ENCODE measurements at places on chromosomes 11 and 22.

GRCh38 chr22:26642465-26643417 lies 14.6 kb upstream of the MIAT start:
- DNase-seq: no peak

DNA sequence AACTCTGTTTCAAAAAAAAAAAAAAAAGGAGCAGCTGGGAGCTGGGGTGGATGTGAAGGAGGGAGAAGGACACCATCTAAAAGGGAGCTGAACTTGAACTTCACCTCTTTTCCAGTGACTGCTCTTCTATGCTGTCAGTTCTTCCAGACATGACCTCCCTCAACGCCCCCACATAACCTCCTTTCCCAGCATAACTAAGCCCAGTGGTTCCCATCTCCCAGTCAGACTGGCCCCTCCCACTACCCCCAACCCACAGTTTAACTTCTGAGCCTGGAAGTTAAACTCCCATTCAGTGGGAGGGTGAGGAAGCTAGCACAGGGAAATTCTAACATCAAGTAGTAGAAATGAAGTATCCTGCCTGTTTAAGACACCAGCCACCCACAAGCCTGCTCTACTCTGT lies 1.8 kb downstream of the ARHGAP1 start:
- DNase-seq: no peak

DNA sequence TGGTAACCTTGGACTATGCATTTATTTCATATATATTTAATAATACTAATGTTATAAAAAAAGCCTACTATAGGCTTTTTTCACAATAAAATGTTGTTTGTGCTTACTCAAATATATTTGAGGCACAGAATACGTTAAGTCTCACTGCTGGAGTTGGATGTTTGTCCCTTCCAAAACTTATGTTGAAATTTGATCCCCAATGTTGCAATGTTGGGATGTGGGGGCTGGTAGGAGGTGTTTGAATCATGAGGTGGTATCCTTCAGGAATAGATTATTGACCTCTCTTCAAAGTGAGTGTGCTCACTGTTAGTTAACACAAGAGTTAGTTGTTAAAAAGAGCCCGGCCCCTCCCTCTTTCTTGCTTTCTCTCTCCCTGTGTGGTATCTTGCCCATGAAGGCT lies 1295.9 kb downstream of the JRKL start:
- no peak for DNase-seq

GRCh38 chr22:27022896-27023361 lies 365.5 kb downstream of the MIAT start:
- DNase-seq: no peak

DNA sequence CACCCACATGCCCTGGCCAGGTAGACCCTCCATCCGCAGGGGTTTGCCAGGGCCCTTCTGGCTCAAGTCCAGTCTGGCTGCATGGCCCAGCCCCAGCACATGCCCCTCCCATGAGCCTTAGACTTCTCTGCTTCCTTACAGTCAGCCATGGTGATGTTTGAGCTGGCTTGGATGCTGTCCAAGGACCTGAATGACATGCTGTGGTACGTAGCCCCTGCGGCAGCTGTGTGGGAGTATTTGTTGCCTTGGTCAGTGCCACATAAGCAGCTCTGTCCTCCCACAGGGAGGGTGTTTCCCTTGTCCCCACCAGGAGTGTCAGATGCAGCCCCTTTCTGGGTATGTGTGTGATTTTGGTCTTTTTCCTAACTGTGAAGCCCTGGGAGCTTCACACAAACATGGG lies 17.5 kb downstream of the CDC45 start:
- no peak for DNase-seq

GRCh38 chr11:132311703-132312102 lies 941.3 kb downstream of the NTM start:
- DNase-seq: no peak

- DNase-seq: no peak
Observed at GRCh38 chr11:108206969-108207682, 15.3 kb downstream of the NPAT start.

- no peak for DNase-seq
Observed at GRCh38 chr11:118532852-118533768, 2.1 kb downstream of the TMEM25 start.

DNA sequence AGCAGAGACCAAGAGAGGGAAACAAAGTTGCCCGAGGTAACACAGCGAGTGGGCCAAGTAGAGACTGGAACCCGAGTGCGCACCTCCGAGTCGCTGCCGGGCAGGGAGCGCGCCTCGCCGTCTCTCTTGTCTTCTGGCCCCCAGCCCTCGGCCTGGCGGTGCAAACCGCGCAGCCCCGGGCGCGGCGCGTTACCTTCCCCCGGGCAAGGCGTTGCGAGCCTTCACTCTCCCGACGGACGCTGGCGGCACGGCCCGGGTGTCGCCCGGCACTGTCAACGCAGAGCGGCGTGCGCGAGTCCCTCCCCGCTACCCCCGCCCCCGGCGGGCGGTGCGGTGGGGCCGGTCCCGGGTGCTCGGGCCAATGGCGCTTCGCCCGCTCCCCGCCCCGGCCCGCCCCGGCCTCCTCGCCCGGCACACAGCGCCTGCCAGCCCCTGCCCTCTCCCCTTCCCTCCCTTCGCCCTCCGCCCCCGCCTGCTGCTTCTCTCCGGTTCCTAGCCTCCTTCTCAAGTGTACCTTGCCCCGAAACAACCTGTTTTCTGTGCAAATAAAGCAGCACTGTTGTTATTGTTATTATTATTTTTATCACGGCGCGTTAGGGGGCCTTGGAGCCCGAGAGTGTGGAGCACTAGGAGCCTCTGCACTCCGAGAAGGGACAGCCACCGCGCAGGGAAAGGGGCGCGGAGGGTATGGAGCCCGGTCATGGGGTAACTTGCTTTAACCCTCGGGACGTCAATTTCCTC lies at the start of gene SYTL2:
SYTL2 (minus strand) TSS at position 271 of the 741 bp plus-strand sequence. CDS start 53,416 bp downstream, outside the sequence.
- DNase-seq: peak; percentile 87

GRCh38 chr11:19632499-19632834 lies 80.2 kb upstream of the NAV2 start:
- no peak for DNase-seq

GRCh38 chr11:70608568-70609470 lies 210.5 kb downstream of the CTTN start:
- no peak for DNase-seq

GRCh38 chr11:19162951-19163505 lies 38.8 kb downstream of the CSRP3 start:
- DNase-seq: no peak

- DNase-seq: no peak
Observed at GRCh38 chr22:48477031-48477721, 1350.5 kb downstream of the BRD1 start.

GRCh38 chr11:122804796-122805195 lies 33.5 kb upstream of the CRTAM start:
- no peak for DNase-seq

DNA sequence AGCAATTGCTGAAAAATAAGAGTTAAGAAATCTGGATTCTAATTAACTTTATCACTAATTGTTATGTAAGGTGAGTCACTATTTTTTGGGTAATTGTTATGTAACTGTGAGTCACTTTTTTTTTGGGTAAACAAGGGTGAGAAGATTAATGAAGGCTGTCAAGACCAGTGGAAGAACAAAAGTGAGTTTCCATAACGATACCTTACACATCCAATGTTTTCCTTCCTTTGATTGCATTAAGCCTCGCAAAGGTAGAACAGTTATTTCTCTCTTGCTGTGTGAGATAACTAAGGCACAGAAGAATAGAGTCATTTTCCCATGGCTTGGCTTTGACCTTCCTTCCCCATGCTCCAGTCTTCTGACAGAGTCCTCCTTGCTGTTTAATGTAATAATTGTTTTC lies 374.7 kb downstream of the DDX10 start:
- DNase-seq: no peak

DNA sequence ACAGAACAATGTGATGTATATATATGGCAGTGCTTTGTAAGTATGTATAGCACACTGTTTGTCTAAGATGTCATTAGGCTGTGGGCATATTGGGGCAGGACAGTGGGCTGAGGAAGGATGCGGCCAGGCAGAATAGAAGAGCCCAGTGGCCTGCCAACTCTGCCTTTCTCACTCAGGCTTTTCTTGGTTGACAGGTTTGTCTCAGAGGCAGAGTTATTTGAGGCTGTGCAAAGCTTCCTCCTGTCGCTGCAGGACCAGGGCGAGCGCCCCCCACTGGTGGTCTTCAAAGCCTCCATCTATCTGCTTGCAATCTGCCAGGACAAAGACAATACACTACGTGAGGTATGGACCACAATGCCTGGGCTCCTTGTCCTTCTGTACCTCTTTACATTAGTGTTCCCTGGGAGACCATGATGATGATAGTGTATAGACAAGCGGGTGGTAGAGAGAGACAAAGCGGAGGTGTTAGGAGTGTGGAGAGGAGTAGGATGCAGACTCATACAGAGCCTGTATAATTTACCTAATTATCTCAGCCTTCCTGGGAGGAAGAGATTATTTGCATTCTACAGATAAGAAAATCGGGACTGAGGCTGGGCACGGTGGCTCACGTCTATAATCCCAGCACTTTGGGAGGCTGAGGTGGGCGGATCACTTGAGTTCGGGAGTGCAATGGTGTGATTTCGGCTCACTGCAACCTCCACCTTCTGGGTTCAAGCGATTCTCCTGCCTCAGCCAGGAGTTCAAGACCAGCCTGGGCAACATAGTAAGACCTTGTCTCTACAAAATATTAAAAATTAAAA lies 37.3 kb upstream of the CCDC134 start:
- peak; percentile 64 for DNase-seq

DNA sequence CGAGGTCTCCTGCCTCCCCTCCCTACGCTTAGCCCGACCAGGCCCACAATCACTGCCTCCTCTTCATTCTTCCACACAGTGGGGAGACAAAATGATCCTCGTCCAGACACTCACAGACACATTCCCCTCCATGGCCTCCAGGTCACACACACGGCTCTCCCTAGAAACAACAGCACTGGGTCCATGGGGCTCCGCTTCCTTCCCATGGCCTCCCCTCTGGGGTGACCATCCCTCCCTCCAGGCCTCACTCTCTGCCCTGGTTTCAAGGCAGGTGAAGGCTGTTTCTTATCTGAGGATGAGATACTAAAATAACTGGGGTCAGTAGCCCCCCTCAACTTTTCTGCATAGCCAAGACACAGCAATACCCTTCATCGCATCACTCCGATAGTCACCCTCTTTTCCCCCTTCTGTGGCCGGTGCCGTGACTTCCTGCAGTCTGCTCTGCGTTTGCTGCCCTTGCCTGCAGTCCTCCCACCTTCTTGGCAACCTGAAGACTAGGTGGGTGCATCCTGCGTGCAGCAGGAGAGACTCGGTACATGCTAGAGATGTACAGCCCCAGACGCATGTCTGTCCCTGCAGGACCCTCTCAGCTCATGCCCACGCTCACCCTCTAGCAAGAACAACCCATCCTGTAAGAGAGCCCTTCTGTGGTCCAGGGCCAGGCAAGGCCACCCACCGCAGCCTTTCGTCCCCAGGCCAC lies 55.8 kb downstream of the CD6 start:
- DNase-seq: no peak

DNA sequence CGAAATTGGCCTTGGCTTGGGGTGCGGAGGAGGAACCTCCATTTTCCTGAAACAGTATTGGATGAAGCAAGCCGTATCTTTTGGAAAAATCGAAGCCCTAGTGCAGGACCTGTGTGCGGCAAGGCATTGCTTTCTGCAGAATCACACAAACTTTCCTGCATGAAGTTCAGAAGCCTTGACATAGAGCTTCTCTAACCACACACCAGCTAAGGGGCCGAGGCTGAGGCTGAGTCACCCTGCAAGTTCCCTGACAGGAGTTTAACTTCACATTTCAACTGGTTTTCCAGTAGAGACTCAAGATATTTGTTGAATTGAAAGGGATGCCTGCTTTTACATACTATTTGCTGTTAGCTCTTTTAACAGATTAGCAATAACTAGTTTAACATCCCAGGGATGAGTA lies 67.8 kb downstream of the TCF20 start:
- no peak for DNase-seq

GRCh38 chr11:126607776-126608541 lies 252.5 kb downstream of the ST3GAL4 start:
- DNase-seq: no peak

- DNase-seq: no peak
Observed at GRCh38 chr11:11135820-11136476, 217.1 kb downstream of the CSNK2A3 start.

- DNase-seq: no peak
Observed at GRCh38 chr11:29017941-29018340, 909.8 kb downstream of the METTL15 start.

DNA sequence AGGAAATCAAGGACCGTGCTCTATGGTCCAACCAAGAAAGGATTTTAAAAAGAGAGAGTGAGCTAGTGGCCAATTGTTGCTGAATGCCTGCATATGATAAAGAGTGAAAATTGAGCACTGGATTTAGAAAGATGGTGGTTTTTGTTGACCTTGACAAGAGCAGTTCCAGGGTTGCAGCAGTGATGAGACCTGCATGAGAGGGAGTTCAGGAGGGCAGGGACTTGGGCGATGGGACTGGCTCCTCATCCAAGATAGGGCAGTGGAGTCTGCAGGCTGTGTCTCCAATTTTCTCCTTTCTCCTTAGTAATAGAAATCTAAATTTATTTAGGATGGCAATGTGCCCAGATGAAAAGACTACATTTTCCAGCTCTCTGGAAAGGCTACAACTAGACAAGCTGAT lies 94.0 kb upstream of the B3GAT1 start:
- no peak for DNase-seq
